ENCODE measurements at places on chromosomes 5 and 9.

GRCh38 chr9:115032296-115032695, 85.7 kb downstream of the TNC start:
- DNase-seq: no peak

GRCh38 chr5:427415-428087, 15.4 kb upstream of the EXOC3 start:
- no peak for DNase-seq

DNA sequence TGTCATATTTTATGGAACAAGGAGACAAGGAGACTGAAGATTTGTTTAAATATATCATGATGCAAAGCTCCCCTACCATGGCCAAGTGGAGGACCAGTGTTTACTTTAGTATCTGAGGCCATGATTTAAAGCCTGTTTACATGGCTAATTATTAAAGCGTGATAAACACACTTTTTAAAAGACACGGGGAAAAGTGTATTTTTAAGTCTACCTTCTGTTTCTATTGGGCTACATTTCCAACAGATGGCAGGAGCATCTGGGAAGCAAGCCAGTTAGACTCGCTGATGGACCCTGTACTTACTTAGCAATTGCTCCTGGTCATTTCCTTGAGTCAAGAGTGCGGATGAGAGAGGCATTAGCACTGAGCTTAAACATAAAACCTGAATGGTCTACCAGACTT, 480.3 kb upstream of the SEMA6A start:
- peak; percentile 60 for DNase-seq

GRCh38 chr5:169029037-169029436, 271.9 kb downstream of the SLIT3 start:
- no peak for DNase-seq

- DNase-seq: no peak
Observed at GRCh38 chr5:2066373-2066772, 183.6 kb upstream of the IRX4 start.

- DNase-seq: no peak
Observed at GRCh38 chr5:97499605-97500004, 316.6 kb upstream of the RIOK2 start.

DNA sequence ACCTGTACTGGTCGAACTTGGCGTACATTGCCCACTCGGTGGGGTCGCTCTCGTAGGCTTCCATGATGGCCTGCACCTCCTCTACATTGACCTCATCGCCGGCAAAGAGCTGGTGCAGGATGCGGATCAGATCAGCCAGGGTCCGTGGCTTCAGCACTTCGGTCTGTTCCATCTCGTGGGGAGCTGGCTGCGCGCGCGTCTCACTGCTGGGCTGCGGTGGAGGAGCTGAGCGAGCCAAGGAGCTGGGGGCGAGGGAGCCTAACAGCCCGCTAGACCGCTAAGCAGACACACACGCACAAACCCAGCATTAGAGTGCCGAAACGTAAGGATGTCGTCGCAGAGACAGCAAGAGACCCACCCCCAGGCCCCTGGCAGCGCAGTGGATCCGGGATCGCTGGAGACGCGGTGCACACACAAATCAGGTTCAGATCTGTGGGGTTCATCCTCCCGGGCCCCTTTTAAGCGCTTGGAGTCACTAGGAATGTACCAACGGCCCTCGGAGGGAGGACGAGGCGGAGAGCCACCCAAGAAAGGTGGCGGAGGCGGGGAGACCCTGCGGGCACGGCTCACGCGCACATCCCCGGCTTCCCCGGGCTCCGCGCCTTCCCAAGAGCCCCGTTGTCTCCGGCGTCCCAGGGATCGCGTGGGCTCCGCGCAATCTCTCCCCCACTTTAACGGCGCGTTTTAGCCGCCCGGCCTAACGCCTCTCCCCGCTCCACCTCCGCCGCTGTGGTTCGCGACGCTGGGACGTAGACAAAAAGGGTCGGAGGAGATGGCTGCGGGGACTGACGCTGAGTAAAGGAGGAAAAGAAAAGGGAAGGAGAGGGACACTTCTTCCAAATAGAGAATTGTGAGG, at the start of gene CDO1:
TSS of gene CDO1 (minus strand) at position 434 of the 856 bp plus-strand sequence. CDS start at position 172, 262 bp downstream.
- DNase-seq: no peak

GRCh38 chr5:172541099-172541772, 86.9 kb upstream of the SH3PXD2B start:
- DNase-seq: no peak

- DNase-seq: no peak
Observed at GRCh38 chr9:109101202-109101595, 18.5 kb downstream of the TMEM245 start.

- no peak for DNase-seq
Observed at GRCh38 chr5:178389026-178389729, 156.6 kb upstream of the PHYKPL start.

DNA sequence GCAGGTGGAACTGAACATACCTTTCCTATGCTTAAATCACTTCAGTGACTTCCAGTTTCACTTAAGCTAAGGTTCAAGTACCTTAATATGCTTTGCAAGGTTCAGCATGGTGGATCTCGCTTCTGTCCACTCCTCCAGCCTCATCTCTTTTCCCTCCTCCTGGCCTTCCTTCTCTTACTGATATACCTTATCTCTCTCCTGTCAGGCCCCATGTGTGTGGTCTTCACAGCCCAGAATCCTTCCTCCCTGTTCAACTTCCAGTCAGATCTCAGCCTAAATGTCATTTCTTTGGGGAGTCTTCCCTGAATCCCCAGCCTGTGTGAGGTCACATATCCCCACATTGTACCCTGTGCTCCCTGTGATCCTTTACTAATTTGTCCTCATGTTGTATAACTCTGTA, 87.7 kb downstream of the ANGPTL2 start:
- no peak for DNase-seq

DNA sequence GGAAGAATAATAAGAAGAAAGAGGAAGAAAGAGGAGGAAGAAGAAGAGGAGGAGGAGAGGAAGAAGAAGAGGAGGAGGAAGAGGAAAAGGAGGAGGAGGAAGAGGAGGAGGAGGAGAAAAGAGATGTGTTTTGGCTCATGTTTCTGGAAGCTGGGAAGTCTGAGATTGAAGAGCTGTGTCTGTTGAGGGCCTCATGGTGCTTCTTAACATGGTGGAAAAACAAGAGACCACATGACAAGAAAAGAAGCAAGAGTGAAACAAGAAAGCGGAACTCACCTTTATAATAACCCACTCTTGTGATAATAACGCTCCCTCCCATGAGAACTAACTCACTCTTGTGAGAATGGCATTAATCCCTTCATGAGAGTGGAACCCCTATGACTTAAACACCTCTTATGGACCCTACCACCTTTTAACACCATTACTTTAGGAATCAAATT, 36.1 kb upstream of the RANBP6 start:
- no peak for DNase-seq

DNA sequence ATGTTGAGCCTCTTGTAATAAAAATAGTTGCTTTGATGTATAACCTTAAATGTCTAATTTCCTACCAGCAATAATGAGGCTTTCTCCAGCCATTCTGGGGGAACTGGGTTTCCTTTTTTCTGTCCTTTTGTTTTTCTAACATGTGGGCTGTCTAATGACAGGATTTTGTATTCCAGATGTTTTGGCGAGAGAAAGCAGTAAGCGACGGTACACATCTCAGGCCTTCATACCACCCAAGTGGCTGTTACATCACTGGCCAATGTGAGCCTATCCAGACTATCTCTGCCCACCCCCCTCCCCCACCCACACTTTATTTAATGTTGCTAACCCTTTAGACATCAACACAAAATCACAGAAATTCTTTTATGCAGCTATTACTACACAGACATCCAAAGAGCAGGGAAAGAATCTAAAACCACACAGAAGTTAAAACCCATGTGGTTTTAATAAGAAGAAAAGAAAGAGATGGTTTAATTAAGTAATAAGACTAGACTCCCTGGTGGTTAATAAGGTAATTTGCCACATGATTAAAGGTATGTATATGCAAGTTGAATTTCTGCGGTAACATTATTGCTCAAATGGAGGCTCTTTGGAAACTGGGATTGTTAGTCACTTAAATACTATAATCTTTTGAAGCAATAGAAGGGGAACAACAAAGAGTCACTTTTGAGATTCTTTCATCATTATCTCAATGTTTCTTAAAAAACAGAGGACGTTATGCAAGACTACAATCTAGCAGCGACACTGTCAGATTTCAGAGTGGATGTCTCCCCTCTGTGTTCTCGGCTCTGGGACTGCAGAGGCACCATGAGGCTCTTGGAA, 365.1 kb downstream of the ENC1 start:
- no peak for DNase-seq

DNA sequence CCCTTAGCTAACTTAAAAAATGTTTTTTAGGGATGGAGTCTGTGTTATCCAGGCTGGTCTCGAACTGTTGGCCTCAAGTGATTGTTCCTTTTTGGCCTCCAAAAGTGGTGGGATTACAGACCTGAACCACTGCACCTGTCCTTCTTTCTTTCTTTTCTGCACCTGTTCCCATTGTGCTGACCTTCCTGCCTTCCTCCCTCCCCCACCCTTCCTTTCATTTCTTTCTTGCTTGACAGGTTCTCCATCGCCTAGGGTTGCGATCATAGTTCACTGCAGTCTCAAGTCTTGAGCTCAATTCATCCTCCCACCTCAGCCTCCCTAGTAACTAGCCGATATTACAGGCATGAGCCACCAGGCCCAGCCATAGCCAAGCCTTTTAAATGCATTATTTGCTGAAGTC, 20.6 kb downstream of the JMY start:
- DNase-seq: no peak

DNA sequence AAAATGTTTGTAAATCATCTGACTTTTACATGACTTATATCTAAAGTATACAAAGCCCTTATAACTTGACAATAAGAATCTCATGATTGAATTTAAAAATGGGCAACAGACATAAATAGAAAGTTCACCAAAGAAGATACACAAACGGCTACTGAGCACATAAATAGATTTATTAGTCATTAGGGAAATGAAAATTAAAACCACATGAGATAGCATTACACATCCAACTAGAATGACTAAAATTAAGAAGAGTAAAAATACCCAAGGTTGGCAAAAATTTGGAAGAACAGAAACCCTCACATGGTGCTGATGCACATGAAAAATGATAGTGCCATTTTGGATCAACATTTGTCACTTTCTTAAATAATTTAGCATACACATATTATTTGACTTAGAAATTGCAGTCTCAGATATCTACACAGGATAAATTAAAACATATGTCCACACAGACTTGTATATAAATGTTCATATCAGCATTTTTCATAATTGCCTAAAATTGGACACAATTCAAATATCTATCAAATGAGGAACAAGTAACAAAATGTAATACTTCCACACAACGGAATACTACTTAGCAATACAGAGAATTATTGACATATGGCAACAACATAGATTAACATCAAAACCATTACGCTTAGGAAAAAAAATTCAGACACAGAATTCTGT, 359.1 kb upstream of the DAB2 start:
- DNase-seq: no peak

DNA sequence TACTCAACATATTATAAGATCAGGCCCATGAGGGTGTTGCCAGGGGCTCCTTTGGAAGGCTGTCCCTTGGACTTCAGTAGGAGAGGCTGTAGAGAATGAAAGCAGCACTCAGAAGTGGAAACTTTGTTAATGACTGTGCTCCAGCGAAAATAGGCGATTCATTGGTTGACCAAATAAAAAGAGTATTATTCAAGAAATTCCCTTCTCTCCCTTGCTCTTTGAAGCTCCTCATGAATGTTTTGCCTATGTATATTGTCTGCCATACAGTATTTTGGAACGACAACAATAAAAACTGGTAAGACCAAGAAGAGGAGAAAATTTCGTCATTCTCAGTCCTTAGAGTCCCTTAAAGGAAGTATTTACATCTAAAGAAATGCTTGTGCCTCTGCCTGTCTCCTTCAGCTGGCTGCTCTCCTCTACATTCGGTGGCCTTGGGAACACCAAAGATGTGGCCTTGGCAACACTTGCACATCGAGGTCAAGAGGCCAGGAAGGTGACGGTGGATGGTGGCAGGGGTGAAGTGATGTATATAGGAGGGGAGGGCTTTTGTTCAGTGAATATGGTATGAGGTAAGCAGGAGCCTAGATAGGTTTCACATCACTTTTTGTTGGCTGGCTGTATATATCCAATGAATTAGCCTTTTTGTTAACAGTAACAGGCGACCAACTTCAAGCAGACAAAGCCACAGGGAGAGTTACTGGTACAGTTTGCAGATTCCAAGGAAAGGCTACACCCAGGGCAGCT, 95.0 kb upstream of the ACTBL2 start:
- no peak for DNase-seq

DNA sequence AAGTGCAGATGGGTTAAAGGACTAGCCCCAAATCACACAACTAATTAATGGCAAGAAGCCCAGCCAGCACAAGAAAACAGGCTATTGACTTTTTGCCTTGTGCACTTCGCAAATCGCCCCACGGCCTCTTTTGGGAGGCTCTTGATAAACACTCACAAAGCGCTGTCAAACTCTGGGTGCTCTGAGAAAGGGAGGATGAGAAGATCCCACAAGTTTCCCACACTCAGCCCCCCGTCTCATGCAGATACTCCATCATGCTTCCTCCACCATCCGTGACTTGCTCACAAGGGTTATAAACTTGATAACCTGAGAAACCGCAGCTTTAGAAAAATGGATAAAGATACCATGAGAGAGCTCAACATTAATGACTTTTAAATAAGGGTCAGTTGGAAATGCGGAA, 219.7 kb downstream of the EBF1 start:
- no peak for DNase-seq

All from NCI-H1694 (cell line).